Central memory CD8-positive, alpha-beta T cell (primary cell): ENCODE measurements at places on chromosomes 6 and 20.
A peak's percentile ranks its signal among the peaks of the same experiment; 100 is the strongest.

DNA sequence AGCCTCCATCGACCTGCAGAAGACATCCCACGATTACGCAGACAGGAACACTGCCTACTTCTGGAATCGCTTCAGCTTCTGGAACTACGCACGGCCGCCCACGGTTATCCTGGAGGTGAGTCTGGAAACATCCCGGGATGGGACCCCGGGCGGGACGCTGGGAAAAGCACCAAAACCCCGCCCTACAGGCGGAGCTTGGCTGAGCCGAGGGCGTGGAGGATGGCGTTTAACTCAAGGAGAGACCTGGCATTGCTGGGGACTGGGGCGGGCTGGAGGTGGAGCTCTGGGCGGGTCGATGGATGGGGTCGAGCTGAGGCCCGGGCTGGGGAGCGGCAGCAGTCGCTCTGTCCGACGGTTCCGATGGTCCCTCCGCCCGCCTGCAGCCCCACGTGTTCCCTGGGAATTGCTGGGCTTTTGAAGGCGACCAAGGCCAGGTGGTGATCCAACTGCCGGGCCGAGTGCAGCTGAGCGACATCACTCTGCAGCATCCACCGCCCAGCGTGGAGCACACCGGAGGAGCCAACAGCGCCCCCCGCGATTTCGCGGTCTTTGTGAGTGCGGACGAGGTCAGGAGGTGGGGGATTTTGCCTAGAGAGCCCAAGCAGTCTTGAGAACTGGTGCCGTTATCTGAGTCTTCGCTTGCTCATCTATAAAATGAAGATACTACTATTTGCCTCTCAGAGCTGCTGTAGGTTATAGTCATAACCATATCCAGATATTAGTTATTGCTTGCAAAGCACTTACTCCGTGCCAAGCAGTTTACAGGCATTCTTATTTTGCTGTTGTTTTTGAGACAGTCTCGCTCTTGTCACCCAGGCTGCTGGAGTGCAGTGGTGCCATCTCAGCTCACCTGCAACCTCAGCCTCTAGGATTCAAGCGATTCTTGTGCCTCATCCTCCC, 3.8 kb downstream of the SPAG4 start:
- DNase-seq, result peak; percentile 70

- no peak for DNase-seq
Measured at GRCh38 chr20:35004051-35004725, 48.5 kb downstream of the MYH7B start.

DNA sequence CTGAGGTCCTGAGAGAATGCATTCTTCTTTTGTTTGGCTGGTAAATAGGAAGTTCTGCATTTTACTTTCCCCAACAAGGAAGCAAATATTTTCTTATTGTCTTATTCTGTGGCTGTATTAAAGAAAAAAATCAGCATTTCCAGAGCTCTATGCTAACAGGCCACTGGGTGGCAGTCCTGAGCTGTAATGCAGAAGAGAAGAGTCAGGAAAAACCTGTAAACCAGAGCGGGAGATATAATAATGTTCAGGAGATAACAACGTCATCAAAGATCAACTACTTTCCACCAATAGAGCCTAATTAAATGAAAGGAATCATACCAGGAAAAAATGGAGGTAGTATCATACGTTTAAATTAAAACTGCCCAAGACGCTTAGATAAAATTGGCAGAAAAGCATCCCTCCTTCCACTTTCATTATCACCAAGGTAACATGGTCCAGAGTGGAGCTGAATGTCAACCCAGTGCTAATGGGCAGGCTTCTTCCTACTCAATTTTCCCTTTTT, 55.6 kb upstream of the CARMIL1 start:
- peak; percentile 31 for DNase-seq

DNA sequence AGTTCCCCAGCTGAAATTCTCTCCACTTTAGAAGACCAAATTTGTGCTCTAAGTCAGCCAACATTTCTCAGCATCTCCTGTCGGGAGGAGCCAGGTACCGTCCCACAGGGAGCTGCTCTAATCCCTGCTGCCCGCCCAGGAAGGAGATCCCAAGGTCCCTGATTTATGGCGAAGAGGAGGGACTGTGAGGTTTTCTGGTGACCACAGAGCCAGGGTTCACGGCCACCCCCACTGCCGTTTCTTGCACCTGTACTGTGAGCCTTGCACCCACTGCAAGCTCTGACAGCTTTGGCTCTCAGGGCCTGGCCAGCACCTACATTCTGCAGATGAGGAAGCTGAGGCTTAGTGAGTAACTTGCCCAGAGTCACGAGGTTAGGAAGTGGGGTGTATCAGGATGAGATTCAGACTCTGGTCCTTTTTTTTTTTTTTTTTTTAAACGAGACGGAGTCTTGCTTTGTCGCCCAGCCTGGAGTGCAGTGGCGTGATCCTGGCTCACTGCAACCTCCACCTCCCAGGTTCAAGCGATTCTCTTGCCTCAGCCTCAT, 34.9 kb downstream of the FOXC1 start:
- DNase-seq, result no peak

- DNase-seq, result no peak
Measured at GRCh38 chr6:13613029-13613594, 2.0 kb upstream of the NOL7 start.
